ENCODE measurements at places on chromosomes 7 and 10.
A peak's percentile ranks its signal among the peaks of the same experiment; 100 is the strongest.

GRCh38 chr7:98241674-98242241, 10.3 kb downstream of the TECPR1 start:
- DNase-seq: peak; percentile 32

GRCh38 chr10:46248651-46249146, 38.1 kb upstream of the ANTXRL start:
- no peak for DNase-seq

DNA sequence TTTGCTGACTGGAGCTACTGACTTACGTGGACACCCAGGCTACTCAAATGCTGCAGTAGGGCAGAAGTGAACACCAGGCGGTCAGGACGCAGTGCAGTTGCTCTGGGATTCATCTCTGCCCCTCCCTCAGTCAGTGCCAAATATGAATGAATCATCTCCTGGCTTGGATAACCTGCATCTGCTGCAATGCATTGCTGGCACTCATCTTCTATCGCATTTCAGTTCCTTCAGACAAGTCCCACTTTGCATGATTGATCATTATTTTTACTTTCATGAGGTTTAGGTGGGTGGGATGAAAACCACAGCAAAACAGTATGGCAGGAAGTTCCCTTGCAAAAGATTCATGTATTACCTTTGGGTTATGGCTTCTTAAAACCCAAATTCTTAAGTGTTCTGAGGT, 224.6 kb upstream of the NRP1 start:
- peak; percentile 91 for DNase-seq

- DNase-seq: no peak
Measured at GRCh38 chr7:974172-974571, 1.2 kb downstream of the COX19 start.

DNA sequence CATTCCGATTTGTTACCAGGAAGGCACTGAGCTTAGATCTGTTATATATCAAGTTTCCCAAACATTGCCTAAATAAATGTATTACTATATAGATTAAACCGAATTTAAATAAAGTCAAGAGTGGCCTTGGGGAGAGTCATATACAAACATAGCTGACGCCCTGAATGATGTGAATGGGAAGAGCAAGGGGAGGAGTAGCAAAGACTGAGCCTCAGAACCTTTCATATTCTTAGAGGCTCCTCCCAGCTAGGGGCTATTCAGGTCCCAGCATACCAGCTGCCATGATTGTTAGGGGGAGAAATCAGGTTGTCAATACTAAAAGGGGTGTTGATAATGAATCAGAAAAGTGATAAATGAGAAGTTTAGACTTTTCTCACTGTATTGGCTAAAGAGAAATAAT, 64.7 kb upstream of the ITGB1 start:
- DNase-seq: no peak

DNA sequence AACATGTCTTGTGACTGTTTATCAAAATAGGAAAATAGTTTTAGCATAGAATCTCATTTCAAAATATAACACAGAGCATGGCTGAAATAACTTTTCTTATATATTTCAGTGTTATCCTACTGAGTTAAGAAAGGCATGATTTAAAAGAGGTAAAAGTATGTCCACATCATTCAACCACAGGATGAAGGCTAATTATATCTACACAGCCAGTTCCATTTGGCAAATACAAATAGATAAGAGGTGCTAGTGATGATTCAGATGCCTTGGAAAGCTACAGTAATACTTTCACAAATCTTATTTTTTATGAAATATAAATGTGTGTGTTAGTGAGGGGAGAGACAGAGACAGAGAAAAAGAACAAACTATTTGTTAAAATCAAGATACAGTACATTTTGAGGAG, 42.9 kb upstream of the PCDH15 start:
- DNase-seq: no peak

DNA sequence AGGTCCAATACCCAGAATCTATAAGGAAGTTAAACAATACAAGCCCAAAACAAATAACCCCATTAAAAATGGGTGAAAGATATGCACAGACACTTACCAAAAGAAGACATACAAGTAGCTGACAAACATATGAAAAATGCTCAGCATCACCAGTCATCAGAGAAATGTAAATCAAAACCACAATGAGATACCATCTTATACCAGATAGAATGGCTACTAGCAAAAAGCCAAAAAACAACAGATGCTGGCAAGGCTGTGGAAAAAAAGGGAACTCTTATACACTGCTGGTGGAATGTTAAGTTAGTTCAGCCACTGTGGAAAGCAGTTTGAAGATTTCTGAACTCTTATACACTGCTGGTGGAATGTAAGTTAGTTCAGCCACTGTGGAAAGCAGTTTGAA, 331.1 kb downstream of the KIF20B start:
- no peak for DNase-seq

GRCh38 chr7:156659961-156660360, 19.4 kb downstream of the RNF32 start:
- DNase-seq: no peak

- no peak for DNase-seq
Measured at GRCh38 chr7:148319316-148319808, 271.2 kb upstream of the C7orf33 start.

- DNase-seq: no peak
Measured at GRCh38 chr7:64990936-64991335, at the start of gene ZNF117. TSS of gene ZNF117 (minus strand) at chr7:64991036.

DNA sequence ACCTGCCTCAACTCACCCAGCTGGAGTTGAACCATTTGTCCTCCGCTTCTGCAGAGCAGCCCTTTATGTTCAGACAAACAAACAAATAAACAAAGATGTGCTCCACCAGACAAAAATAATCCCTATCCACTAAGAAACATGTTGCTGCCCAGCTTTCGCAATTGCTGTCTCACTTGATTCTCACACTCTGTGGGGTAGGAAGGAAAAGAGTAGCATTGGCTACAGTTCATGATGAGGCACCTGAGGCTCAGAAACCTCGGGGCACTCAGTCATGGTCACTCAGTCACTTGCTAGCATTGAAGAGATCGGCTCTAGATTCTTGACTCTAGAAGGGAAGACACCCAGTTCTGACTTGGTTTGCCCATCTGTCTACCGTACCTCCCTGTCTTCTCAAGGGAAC, 88.0 kb upstream of the ZMIZ1 start:
- no peak for DNase-seq

DNA sequence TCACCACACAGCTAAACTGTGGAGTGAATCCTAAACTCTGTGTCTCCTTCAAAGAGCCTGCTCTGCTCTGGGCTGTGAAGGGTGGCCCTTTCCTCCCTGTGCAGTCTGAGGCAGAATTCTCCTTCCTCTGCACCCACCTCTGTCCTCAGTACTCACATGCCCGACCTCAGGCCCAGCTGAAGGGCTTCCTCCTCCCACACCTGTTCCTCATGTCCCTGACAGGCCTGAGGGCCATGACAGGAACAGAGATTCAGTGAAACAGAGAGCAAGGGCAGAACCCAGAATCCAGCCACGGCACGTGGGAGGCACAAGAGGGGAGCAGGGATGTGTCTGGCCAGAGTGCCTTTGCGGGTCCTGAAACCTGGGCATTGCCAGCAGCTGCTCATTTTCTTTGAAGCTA, 13.9 kb downstream of the CREB3L2 start:
- no peak for DNase-seq

- DNase-seq: peak; percentile 81
Measured at GRCh38 chr10:29304264-29304994, 15.6 kb downstream of the LYZL1 start.
